ENCODE measurements at places on chromosomes 3 and 15. TPM values are rescaled to one million over a fixed set of nuclear protein-coding genes. Genes with fewer than 3 reads are reported as not detected.

GRCh38 chr15:51634591-51635198 is 12.1 kb upstream of the DMXL2 start:
- DNase-seq, result no peak

GRCh38 chr3:155631323-155632019 is 113.4 kb downstream of the PLCH1 start:
- no peak for DNase-seq

DNA sequence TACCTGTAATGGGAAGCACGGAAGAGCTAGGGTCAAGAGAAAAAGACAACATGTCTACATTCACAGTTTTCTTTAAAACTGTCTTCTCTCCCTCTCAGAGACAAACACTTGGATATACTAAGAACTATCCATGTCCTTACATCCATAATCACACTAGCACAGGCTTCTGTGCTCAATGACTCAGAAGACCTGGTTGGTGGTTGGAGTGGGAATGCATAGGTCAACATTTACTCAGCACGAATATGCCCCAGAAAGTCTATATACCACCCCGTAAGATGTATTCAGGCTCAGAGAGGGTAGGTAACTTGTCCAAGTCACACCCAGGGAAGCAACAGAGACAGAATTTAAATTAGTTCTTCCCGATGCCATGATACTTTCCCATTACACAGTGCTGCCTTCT is 891.1 kb downstream of the TUSC7 start:
- DNase-seq, result no peak

GRCh38 chr3:179907784-179908482 is 128.8 kb downstream of the PEX5L start:
- no peak for DNase-seq

The SNTN gene
- total RNA-seq, result not detected

The HCLS1 gene
- total RNA-seq, result 0.85 TPM

The MEX3B gene
- 8.5 TPM for total RNA-seq
